ENCODE measurements at places on chromosomes 2 and 18.
A peak's percentile ranks its signal among the peaks of the same experiment; 100 is the strongest.

- ATAC-seq = peak; percentile 36
Measured at GRCh38 chr2:190791347-190791975, 89.2 kb upstream of the GLS start.

GRCh38 chr2:62999905-63000304 lies 50.7 kb upstream of the OTX1 start:
- no peak for ATAC-seq

DNA sequence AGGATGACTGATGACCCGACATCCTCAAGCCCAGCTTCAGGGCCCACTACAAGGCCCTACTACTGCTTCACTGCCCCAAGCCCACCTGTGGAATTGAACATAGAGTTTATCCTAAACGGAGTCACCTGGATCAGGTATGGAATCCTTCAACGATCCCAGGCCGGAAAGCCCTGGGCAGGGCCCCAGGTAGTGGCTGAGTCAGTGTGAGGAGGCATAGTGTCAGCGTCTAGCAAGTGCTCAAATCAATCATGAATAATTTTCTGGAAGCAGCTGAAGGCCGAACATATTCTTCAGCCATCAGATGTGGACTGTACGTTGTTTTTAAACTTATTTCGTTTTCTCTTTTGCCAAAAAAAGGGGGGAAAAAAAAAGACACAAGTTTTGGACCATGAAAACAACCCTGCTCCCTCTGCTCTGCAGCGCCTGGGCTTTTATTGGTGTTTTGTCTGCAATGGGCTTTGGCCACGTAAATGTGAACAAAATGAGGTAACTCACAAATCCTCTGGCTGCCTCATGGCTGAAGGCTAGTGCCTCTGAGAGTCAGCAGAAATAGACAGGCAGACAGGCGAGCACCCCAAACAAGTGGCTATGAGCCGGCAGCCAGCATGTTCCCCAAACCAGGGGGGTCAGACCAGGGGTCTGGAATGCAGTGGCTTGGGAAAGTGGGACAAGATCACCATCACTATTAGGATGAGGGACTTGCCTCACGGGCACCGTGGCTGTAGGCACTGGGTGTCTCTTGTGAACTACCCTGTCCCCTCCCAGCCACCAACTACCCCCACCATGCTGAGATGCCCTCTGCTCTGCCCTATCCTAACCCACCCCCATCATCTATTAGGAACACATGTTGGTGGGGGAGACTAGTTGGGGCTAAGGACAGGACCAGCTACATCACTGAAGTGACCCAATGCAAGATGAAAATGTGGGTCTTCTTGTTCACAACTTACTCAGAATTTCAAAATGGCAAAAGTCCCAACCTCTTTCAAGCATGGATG lies 51.4 kb downstream of the TTC32 start:
- no peak for ATAC-seq

GRCh38 chr2:216279031-216279430 lies 93.3 kb downstream of the MARCHF4 start:
- no peak for ATAC-seq

DNA sequence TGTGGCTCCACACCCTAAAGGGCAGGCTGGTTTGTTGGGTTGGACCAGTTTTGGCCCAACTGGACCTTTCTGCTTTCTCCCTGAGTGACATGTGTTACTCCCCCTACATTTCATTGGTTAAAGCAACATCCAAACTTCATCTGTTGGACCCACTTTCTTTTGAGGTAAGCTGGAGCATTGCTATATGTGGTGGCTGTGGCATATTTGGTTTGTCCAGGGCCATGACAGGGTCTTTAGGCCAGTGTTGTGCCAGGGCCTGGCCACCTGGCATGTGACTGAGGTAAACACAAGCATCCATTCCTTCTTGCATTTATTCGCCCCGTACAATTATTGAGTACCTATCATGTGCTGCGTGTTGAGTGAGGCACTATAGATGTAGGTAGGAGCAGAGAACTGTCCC lies 36.8 kb upstream of the MARCO start:
- ATAC-seq = no peak

DNA sequence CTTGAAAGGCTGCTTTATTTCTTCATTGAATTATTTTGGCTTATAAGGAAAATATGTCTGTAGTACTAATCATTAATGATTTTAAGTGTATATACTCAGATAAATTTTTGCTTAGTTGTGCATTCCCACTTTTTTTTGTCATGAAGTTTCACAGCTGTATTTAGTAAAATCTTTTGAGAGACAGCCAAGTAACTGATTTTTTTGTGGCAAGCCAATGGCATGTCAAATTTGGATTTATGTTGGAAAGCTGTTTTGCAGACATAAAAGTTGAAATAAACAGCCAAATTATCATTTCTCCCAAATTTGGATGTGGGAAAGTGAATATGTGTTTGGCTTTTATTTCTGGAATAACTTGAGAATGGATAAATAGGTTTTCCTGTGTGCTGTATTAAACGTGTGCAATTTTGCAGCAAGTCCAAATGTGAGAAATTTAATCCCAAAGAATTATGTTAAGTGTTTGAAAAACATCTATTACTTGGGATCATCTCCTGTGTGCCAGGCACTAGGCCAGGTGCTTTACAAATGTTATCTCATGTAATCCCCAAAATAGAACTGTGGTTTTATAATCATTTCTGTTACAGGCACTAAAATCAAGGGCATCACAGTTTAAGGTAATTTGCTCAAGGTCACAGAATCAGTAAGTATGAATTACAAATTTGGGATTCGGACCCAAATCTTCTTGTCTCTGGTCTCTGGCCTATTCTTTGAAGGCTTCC lies 160.4 kb downstream of the PTPRM start:
- ATAC-seq = no peak

- ATAC-seq = no peak
Measured at GRCh38 chr2:71380665-71381064, 49.1 kb downstream of the ZNF638 start.
